Glomerular endothelial cell (primary cell): ENCODE measurements at places on chromosomes 7 and 10. TPM values are rescaled to one million over a fixed set of nuclear protein-coding genes. Genes with fewer than 3 reads are reported as not detected.

The ATOH7 gene
- total RNA-seq, result not detected in 2 replicates

DNA sequence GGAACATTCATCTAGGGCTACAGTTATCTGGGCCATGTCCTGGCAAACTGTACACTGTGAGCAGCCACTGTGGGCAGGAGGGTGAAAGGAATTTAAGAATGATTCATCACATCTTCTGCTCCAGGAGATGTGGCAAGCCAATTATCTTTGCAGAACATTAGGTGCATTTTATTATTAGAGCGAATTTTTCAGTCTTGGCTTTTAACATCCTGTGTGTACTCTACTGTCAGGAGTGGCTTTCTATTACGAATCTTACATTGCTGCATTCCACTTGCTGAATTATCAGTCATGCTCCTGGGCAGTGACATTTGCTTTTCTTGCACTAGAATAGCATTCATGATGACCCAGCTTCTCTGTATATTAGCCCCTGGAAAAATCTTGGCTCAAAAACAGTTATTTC, 109.2 kb upstream of the TARP start:
- no peak for DNase-seq

DNA sequence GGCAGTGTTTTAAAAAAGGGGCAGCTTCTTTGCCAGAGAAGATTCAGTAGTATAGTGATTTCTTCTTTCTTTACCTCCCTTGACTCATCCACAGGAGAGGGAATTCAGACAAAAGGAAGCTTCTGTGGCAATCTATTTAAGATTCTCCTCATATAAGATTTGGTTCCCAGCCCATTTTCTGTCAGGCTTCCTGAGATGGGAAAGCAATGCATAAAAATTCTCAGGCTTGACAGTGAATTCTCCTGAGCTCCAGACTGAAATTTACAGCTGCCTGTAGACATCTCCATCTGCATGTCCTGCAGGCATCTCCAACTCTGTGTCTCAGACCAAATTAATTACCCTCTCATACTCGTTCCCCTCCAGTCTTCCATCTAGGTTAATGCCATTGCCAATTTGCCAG, 72.8 kb downstream of the TSPAN12 start:
- DNase-seq, result no peak

GRCh38 chr7:7129381-7129780, 53.0 kb upstream of the C1GALT1 start:
- no peak for DNase-seq

GRCh38 chr7:81768951-81769778, 682 bp downstream of the HGF start:
- no peak for DNase-seq

- DNase-seq, result no peak
These were observed 90.7 kb downstream of the TFPI2 start for GRCh38 chr7:93799750-93800357.

DNA sequence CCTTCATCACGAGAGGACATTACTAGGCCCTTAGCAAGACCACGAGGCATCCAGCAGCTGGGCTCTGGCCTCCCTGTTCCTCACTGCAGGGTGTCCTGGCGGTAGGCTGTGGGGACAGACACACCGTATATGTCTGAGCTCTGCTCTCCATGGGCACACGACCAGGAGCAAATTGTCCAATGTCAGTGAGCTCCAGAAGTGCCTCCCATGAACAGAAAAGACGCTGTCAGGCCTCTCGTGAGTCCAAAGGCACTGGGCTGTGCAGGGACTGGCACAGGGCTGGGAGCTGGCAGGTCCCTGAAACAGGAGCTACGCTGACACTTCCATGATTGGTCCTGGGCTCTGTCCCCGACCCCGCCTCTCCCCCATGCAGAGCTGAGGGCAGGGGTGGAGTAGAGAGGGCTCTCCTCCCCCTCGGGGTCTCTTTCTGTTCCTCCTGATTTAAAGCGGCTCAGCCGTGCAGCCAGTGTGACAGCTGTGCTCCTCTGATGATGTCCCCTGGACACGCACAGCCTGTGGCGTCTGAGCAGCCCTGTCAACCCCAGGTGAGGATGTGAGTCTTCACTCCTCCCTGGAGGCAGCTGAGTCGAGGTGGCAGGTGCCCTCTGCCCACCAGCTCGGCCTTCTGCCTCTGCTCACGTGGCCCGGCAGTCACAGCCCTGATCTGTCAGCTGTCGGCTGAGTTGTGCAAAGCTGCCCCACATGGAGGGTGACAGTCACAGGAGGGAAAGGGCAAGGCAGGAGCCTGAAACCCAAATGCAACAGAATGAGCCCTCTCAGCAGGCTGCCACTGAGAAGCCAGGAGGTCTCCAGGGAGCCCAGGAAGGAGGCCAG, 13.0 kb downstream of the ANTXRL start:
- no peak for DNase-seq
